ENCODE measurements at places on chromosomes 11 and 22. TPM values are rescaled to one million over a fixed set of nuclear protein-coding genes. Genes with fewer than 3 reads are reported as not detected.

- H3K4me3 ChIP-seq = no peak overlapping the region
- H3K27ac ChIP-seq = no peak overlapping the region
- no peaks in the 10 kb centered on the region for H3K27me3 ChIP-seq
- no peaks in the 10 kb centered on the region for H3K36me3 ChIP-seq
- DNase-seq = peak; percentile 62
- peaks cover 11% of the 10 kb centered on the region for H3K4me1 ChIP-seq
Observed at GRCh38 chr11:34682825-34683224, 61.9 kb downstream of the EHF start.

- peaks cover 13% of the 10 kb centered on the region for H3K4me1 ChIP-seq
- no peak overlapping the region for H3K4me3 ChIP-seq
- DNase-seq = peak; percentile 31
- H3K27ac ChIP-seq = no peak overlapping the region
- no peaks in the 10 kb centered on the region for H3K27me3 ChIP-seq
Observed at GRCh38 chr11:76512851-76513653, 68.2 kb downstream of the EMSY start.

DNA sequence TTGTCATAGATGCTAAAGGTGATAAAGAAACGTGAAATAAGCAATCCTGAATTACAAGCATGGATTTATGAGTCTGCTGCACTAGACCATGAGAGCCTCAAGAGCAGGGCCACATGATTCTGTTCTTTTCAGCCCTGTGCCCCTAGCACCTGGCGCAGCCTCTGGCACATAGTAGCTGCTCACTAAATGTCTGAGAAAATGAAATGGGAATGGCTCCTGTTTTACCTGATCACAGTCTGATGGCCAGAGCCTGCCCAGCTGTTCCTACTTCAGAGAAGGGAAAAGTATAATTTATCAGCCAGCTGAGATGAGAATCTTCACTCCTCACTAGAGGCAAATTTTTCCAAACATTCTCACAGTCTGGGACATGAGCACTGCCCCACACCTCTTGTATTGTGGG, 10.7 kb upstream of the PKNOX2 start:
- H3K27me3 ChIP-seq = peaks cover 9% of the 10 kb centered on the region
- no peak overlapping the region for H3K27ac ChIP-seq
- H3K4me1 ChIP-seq = no peaks in the 10 kb centered on the region
- H3K4me3 ChIP-seq = no peak overlapping the region
- no peaks in the 10 kb centered on the region for H3K36me3 ChIP-seq

DNA sequence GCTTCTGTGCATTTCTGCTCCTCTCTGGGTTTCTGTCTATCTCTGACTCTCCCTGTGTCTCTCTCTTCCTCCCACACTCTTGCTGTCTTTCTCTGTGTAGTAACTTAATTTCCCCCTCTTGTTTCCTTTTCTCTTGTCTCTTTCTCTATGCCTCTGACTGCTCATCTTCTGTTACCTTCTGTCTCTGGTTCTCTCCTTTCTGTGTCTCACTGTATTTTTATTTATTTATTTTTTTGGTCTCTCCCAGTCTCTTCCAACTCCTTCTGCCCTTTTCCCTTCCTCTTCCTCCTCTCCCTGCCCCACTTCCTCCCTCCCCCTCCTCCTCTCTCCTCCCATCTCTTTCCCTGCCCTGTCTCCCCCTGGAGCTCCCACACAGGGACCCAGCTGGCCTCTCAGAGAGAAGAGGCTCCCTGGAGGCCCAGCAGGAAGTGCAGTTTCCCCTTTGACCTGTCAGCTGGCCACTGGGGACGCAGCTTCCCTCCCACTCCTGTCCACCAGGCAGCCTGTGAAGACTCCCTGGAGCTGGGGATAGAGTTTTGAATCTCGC, 38.3 kb upstream of the MYH9 start:
- no peak overlapping the region for H3K4me3 ChIP-seq
- H3K27me3 ChIP-seq = no peaks in the 10 kb centered on the region
- H3K27ac ChIP-seq = no peak overlapping the region

GRCh38 chr11:3914805-3915204, 59.3 kb downstream of the STIM1 start:
- H3K27me3 ChIP-seq = no peaks in the 10 kb centered on the region
- H3K27ac ChIP-seq = no peak overlapping the region
- no peaks in the 10 kb centered on the region for H3K4me1 ChIP-seq
- no peak for DNase-seq

GRCh38 chr11:8784954-8785353, 102.4 kb downstream of the RPL27A start:
- no peak for DNase-seq
- no peak overlapping the region for H3K27ac ChIP-seq

DNA sequence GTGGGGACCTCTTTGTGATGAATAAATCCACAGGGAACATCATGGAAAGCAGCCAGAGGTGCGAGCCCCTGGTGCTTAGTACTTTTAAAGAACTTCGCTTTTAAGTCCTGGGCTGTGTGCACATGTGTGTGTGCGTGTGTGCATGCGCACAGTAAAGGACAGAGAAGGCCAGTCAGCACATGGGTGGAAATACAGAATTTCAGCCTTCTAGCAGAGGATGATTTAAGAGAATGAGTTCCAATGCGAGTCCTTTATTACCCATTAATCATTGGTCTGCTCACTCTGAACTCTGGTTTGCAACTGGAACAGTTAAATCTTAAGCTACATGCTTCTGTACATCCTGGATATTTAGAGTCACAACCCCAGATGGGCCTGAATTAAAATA, 18.9 kb downstream of the TEAD1 start:
- H3K27ac ChIP-seq = no peak overlapping the region
- H3K36me3 ChIP-seq = no peaks in the 10 kb centered on the region
- H3K4me3 ChIP-seq = no peak overlapping the region
- no peak for DNase-seq
- H3K27me3 ChIP-seq = peaks cover 7% of the 10 kb centered on the region

DNA sequence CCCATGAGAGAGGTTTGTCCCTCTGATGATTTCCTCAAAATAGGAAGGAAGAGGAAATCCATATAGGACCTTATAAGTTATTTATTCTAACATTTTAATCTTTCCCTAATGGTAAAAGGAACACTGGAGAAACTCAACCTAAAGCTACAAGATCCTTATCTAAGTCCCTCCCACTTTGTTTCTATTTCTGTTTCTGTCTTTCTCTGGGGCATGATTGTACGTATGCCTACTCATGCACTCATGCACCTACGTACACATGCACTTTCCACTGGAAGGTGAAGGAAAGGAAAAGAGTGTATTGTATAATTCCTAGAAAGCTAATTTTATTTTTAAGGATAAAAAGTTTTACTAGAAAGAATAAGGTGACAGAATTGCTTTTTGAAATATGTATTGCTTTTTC, 125.0 kb downstream of the RAB38 start:
- peaks cover 5% of the 10 kb centered on the region for H3K4me1 ChIP-seq
- DNase-seq = no peak
- H3K27me3 ChIP-seq = no peaks in the 10 kb centered on the region
- no peak overlapping the region for H3K27ac ChIP-seq

DNA sequence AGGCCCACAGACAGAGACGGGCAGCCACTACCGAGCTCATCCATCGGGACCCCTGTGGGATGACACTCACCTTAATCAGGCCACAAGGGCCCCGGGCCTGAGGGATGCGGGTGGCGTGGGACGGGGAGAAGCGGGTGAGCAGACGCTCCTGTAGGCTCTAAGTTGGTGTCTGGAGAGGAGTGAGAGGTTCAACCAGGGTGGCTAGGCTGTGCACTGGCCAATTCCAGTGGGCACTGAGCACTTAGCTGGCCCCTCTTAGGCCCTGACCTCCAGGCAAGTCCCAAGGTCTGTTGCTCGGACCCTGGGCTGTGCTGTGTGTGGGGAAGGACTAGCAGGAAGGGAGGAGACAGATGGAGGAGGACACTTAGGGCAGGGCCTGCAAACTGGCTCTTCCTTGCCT, 139.3 kb downstream of the ST3GAL4 start:
- H3K36me3 ChIP-seq = no peaks in the 10 kb centered on the region
- H3K27me3 ChIP-seq = no peaks in the 10 kb centered on the region
- peaks cover 15% of the 10 kb centered on the region for H3K4me1 ChIP-seq

ARHGAP8 gene
- total RNA-seq = 62.8 TPM

OR4D10 gene
- not detected for total RNA-seq

IGSF22 gene
- not detected for total RNA-seq

All from GM23338 (cell line).